ENCODE measurements at places on chromosomes 3 and 15. TPM values are rescaled to one million over a fixed set of nuclear protein-coding genes. Genes with fewer than 3 reads are reported as not detected.

The SNX4 gene
- total RNA-seq: 82.4 TPM

The ZNF660 gene
- 1.4 TPM for total RNA-seq

The CYP8B1 gene
- total RNA-seq: 0.55 TPM

The CCDC50 gene
- total RNA-seq: 197 TPM

The MAPK6 gene
- total RNA-seq: 55.4 TPM

The GALNT15 gene
- 0.55 TPM for total RNA-seq

The NDUFB5 gene
- total RNA-seq: 133 TPM

The SAMMSON gene
- total RNA-seq: not detected

The MKRN2OS gene
- total RNA-seq: 1.8 TPM

The C2CD4A gene
- total RNA-seq: under 0.01 TPM

The CCR2 gene
- total RNA-seq: not detected

Data from renal cortical epithelial cell (primary cell).